ENCODE measurements at places on chromosomes 5 and 9.

DNA sequence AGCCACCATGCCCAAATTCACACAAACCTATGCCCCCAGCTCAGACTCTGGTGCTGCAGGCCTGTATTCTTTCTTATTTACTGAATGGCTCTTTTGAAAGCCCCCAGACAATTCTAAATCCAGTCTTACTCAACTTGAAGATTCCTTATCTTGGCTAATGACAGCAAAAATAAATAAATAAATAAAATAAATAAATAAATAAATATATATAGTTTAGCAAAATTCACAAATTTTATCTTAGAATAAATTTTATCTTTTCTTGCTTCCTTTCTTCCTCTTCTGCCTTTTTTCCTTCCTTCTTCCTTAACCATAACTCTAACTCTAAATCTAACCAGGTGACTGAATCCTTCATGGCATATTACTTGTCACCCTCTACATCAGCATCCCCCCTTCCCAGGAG, 25.6 kb downstream of the ANXA2R start:
- no peak for DNase-seq

DNA sequence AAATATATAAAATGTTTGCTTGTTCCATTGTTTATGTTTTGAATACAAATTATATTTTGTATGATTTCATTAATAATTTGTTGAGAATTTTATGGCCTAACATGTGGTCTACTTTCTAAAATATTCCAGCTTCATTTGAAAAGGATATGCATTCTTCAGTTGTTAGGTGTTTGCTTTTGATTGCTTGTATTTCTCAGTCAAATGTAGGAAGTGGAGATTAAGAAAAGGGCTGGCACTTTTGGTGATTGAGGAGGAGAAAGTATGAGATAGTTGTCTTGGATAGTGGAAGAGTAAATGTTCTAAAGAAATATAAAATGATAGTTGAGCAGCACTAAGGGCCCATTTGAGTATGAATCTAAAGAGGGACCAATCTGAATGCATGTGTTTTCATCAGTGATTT, 23.1 kb downstream of the JAK2 start:
- no peak for DNase-seq

GRCh38 chr9:131633491-131634031, 88.2 kb downstream of the PRRT1B start:
- DNase-seq = no peak

- no peak for DNase-seq
Measured at GRCh38 chr9:127263664-127264063, 910 bp upstream of the GARNL3 start.

- DNase-seq = no peak
Measured at GRCh38 chr9:136297016-136297691, 6.7 kb downstream of the CCDC187 start.

GRCh38 chr5:148806520-148806931, 19.9 kb upstream of the ADRB2 start:
- no peak for DNase-seq

- DNase-seq = no peak
Measured at GRCh38 chr9:89658931-89659330, 54.1 kb downstream of the GADD45G start.

GRCh38 chr9:83199832-83200231, 136.9 kb upstream of the RASEF start:
- DNase-seq = no peak

DNA sequence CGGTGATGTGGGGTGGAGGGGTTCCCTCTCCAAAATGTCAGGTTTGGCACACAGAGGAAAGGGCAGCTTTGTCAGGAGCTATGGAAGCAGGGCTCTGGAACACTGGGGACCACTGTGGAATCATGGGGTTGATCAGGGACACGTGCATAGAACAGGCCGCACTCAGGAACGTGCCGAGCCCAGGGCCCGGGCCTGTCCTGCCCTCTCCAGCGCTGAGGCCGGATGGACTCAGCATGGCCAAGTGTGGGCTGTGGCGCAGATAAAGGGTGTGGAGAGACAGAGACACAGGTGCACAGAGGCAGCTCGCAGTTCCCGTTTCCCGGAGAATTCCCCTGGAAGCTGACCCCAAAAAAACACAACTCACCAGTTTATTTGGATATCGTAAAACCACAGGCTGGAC, 37.8 kb upstream of the SLC6A3 start:
- DNase-seq = no peak

DNA sequence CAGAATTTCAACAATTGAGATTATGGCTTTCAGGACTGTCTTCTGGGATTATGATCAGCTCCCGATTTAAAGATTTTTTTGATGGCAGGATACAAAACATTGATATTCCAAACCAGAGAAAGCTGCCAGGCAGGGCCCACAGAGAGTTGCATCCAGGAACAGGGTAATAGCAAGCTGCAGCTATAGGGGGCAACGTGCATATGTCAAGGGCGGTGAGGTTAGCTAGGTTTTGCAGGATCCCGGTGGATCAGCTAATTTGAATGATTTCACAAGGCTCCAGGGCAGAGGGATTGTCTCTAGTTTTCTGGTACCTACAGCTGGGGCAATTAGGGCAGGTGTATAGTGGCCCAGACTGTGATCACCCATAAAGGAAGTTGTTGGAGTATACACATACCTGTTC, 339.4 kb downstream of the CHSY3 start:
- DNase-seq = peak; percentile 4

GRCh38 chr9:127568618-127568970, 43.5 kb upstream of the STXBP1 start:
- no peak for DNase-seq

DNA sequence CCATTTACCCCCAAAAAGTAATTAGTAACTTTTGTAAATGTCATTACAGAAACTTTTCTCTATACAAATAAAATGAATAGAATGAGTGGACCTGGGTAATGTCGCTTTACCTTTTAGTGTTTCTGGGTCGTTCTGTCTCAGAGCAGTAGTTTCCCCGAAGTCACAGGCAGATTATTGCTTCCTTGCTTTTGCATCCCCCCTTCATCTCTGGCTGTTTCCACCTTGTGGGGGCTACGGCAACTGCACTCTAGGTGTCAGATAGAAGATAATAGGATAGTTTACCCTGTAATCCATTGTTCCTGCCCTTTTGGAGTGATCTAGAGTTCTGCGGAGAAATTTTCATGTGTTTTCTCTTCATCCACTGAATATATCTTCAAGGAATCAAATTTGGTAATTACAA, 68.7 kb downstream of the PRR16 start:
- DNase-seq = peak; percentile 43

GRCh38 chr5:148904440-148904839, 78.0 kb downstream of the ADRB2 start:
- DNase-seq = no peak

- no peak for DNase-seq
Measured at GRCh38 chr5:132802044-132802684, 10.9 kb upstream of the SOWAHA start.

DNA sequence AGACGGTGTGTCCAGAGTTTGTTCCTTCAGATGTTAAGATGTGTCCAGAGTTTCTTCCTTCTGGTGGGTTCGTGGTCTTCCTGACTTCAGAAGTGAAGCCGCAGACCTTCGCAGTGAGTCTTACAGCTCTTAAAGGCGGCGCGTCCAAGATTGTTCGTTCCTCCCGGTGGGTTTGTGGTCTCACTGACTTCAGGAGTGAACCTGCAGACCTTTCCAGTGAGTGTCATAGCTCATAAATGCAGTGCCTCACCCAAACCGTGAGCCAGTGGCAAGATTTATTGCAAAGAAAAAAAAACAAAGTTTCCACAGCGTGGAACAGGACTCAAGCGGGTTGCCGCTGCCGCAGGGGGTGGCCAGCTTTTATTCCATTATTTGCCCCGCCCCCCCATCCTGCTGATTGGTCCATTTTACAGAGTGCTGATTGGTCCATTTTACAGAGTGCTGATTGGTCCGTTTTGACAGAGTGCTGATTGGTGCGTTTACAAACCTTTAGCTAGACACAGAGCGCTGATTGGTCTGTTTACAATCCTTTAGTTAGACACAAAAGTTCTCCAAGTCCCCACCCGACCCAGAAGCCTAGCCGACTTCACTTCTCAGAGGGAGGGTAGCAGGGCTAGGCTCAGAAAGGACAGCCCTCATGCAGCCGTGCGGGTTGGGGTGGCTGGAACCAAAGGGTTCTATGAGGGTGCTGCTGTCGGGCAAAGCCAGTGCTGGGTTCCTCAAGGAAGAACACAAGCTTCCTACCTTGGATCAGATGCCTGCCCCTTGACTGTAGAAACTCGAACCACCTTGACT, 9.1 kb upstream of the RNF130 start:
- DNase-seq = no peak

DNA sequence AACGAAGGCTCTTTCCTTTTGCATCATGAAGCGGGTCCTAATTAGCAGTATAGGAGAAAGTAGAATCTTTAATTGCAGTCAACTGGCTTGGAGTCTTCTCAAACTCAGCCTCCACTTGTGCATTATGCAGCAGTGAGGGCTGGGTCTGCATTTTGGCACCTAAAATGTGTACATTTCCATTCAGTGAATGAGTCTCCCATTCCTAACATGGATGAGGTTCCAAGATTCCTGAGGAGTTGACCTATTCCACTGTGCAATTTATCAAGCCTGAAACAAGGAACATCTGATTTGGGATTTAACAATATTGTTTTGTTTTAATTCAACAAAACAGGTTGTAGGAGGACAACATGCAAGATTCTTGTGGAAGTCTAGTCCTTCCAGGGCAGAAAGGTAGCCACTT, 171.8 kb upstream of the S1PR3 start:
- no peak for DNase-seq

GRCh38 chr9:109421026-109421970, 76.8 kb downstream of the PTPN3 start:
- DNase-seq = no peak

DNA sequence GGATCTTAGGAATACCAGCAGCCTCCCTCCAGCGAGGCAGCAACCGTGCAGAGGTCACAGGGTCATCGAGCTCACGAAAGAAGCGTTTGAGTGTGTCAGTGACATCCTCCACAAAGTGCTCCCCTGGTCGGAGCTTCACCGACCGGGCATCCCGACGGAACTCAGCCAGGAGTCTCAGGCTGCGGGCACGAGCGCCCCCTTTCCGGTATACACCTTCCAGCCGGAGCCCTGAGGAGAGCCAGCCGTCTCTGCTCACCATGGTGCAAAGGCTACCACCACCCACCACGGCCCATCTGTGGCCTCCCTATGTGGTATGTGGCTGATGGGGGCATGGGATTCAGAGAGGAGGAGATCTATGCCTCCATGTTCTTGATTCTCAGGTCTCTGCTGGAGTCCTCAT, 10.8 kb upstream of the FCHSD1 start:
- DNase-seq = no peak

DNA sequence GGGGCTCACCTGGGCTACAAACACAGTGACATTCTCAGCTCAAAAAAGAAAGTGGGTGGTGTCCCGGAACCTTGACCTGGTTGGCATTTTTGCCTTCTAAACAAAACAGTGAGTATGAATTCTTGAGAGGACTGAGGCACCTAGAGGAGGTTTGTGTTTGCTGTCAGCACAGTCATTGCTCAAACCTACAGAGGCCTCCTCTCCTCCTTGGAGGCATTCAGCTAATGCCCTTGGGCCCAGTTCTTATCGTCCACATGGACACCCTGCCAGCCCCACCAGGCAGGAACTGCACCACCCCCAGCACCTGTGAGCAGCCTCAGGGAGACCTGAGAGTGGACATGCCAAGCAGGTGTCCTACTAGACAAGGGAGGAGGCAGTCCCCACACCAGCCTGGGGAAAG, 156.7 kb downstream of the SYK start:
- DNase-seq = no peak

Data from iPS DF 6.9 (cell line).